SK-N-MC (cell line): ENCODE measurements at places on chromosomes 4 and X.

DNA sequence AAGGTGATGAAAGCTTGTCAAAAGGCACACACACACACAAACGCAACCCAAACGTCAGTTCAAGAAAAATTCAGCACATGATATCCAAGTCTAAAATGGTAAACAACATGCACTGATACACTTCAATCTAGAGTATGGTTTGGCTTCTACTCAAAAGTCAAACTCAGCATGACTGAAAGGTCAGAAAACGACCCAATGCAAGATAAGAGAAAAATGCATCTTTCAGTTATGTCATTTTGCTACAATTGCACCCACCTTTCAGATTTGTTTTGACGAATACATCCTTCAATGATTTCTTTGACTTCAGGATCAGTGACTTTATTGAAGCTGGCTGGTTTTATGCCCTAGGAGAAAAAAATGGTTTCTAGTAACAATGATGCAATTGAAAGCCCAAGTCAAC is 56.3 kb downstream of the WNK3 start:
- DNase-seq, result no peak

DNA sequence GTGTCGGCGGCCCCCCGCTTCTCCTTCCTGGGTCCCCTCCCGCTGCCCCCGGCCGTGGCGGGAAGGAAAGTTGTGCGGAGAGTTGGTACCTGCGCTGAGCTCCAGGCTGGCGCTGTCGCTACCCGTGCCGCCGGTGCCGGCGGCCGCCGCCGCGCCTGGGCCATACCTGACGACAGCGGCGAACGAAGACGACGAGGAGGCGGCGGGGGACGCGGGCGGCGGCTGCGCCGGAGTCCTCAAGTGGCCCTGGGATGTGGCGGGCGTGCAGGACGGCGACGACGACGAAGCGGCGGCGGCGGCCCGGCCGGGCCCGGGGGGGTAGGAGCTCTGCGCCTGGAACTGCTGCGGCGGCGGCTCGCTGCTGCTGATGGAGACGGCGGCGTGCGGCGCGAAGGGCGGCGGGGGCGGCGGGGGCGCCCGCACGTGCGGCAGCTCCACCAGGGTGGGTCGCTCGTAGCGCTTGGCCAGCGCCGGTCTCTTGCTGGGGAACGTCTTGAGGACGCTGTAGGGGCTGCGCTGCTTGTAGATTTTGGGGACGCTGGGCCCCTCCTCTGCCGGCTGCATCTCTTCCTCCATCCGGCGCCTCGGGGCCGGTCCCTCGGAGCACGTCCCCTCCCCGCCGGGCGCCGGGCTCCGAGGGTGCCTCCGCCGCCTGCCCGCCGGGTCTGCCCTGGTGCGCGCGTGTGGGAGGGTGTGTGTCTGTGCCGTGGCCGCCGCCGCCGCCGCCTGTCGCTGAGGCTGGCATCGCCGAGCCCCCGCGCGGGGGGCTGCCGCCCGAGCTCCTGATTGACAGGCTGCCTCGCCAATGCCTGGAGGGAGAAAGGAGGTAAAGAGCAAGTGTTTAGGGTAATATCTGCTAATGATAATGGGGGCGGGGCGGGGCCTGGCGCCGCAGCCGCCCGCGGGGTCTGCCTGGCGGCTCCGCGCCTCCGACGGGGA is 618 bp downstream of the BEND4 start:
- no peak for DNase-seq

DNA sequence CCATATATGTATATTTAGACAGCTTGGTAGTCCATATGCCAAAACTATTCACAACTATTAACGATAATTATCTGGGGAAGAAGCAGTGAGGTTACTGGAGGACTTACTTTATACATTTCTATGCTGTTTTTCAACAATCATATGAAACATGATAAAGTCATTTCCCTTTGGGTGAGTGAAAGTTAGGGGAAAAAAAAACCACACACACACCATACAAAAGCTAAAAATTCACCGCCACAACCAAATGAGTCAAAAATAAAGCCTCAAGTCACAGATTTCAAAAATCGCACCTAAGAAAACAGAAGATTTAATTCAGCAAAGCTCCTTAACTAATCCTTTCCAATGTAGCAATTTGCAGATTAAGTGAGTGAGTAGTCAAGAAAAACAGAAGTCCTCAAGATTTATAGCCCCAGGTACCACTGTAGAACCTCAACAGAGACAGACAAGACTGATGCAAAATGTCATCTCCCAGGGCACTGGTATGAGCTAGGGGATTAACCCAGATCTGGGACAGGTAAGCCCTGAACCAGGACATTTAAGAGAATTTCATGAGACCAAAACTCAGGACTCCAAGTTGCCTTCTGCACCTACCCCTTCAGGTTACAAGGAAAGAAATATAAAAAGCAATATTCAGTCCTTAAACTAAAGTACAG is 35.1 kb downstream of the SYTL4 start:
- DNase-seq, result no peak

- DNase-seq, result no peak
Measured at GRCh38 chr4:121190389-121190788, 26.3 kb upstream of the TNIP3 start.

GRCh38 chr4:10740891-10741620 is 56.5 kb upstream of the CLNK start:
- DNase-seq, result no peak

DNA sequence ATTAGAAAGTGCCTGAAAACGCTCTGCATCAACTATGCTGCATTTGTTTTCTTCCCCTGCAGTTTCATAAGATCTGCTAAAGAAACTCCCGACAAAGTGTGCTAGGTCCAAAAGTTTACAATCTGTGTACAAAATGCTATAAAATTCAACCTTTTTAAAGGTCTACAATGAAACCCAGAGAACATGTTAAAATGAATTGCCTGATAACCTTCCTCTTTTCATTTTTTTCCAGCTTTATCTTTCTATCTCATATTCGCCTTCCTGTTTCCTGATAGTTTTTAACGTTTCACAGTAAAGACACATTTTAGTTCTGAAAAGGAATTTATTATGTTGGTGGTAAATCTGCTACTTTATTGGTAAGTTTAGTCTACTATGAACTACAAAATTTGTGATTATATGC is 9.5 kb upstream of the HPGDS start:
- no peak for DNase-seq

- no peak for DNase-seq
Measured at GRCh38 chr4:19728773-19729172, 522.9 kb upstream of the SLIT2 start.

- no peak for DNase-seq
Measured at GRCh38 chr4:6731318-6731675, 15.3 kb downstream of the BLOC1S4 start.

DNA sequence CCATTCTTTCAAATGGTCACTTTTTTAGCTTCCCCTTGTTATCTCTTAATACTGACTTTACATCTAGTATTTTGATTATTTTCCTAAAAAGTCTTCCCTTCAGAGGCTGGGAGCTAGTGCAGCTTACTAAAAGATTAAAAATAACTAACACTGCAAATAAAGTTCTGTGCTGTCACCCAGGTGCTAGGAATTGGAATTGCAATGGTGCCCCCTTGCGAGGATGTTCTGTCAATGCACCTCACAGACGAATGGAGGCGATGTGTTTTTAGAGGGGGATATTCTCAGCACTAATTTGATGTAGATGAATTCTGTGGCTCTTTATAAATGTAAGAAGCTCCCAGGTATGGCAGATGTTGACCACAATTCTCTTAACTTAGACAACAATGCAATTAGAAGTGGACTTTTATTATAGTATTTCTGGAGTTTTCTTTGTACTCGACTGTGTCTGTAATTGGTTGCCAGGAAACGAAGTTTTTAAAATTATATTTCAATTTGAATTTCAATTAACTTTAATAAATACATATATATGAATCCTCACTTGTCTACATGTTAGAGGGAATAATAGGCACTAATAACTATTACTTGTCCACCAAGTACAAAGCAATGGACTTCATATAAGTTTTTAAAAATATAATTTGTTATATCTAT is 22.0 kb upstream of the SMIM31 start:
- peak; percentile 89 for DNase-seq

DNA sequence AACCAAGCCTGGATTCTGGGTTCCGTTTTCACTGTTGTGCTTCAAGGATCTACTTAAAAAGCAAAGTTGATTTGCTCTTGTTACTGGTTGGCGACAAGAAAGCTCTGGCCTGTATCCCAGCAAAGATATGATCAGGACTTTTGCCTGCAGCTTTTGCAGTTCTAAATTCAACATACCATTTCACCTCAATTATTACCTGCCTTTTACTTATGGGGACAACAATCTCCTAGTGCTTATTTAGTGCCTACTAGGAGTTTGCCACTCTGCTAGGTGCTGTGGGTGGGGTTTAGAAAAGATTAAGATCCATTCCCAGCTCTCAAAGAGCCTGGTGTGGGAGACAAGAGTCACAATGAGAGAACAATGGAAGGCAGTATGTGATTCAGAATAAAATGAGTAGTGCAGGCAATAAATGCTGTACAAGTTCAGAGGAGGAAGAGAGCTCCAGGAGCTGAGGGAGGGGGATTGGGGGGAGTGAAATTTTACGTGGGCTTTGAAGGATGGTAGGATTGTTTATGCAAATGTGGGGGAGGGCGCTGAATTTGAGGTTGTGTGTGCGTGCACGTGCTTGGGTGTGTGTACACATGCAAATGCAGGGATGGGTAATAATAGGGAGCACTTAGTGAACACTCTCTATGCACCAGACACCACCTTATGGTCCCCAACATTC is 5.0 kb upstream of the TMEM164 start:
- no peak for DNase-seq

DNA sequence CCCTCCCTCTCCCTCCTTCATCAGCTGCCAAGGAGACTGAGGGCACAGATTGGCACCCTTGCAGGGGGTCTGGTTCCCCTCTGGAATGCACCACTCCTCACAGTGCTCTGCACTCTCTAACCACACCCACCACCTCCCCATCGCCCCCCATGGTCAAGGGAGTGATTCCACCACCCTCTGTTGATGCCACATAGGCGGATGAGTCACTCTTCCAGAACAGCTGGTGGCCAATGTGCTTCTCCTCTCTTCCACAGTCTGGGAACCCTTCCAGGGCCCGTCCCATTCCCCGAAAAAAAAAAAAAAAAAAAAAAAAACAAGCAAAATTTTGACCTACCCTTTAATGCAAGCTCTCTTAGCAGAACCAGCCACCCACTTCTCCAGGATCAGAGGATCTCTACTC is 341.3 kb upstream of the KLF3 start:
- DNase-seq, result no peak

GRCh38 chrX:114985967-114986592 is 31.3 kb downstream of the IL13RA2 start:
- DNase-seq, result no peak

DNA sequence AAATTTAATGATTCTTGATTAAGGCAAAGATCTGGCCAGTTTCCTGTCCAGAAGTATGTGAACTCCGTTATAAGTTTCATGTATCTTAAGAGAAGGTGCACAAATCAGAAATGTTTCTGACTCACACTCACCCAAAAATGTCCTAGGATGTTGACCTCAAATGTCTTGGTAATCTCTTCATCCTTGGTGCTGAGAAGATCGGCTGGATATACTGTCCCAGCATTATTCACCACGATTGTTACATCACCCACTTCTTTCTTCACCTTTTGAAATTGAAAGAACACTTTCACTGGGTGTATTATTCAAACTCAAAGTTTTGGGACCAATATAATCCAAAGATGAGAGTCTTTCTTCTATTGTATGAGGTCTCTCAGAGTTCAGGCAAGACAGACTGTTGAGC is 5.7 kb downstream of the HSD17B13 start:
- no peak for DNase-seq

DNA sequence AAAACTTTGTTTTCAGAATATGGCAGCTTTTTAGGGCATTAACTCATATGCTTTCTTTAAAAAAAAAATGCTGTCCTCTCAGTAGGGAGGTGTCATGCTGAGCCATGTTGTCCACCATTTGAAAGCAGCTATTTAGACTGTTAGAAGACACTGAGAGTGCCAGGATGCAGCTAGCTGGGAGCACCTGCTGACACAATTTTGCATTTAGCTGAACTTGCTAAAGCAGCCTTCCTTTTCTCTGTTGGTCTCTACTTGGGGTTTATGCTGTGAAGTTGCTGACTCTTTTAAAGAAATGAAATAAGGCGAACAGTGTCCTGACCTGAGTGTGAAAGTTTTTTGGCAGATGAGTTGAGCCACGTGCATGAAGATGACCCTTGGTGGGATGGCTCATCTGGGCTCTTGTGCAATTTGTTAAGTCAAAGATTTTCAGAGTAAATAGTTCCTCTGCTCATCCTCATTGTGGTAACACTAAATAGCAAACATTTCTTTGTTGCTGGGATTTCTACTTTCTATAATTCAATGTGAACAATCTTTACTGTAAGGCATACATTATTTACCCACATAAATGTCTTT is 64.5 kb downstream of the CDS1 start:
- DNase-seq, result no peak

DNA sequence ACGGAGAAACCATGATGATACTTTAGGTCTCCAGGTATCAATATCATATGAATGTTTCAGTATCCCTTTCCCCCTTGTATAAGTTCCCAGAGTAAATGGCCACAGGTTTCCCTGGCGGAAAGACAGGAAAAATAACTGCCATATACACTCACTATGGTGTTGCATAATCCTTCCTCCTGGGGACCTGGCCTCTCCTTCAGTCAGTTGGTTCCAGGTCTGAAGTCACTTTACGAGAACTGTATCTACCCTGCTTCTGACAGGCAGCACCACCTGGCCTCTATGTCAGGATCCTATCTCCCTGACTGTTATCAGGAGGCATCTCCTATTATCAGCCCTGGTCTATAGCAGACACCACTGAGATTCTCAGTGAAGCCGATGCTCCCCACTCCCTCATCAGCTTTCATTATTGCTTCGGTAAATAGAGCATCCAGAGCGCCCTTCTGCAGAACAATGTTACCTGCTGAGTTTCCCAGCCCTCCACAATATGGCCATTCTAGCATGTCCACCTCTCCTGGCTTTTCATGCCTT is 22.6 kb downstream of the HAUS3 start:
- no peak for DNase-seq

- no peak for DNase-seq
Measured at GRCh38 chrX:41655631-41656030, 33.1 kb upstream of the GPR34 start.

DNA sequence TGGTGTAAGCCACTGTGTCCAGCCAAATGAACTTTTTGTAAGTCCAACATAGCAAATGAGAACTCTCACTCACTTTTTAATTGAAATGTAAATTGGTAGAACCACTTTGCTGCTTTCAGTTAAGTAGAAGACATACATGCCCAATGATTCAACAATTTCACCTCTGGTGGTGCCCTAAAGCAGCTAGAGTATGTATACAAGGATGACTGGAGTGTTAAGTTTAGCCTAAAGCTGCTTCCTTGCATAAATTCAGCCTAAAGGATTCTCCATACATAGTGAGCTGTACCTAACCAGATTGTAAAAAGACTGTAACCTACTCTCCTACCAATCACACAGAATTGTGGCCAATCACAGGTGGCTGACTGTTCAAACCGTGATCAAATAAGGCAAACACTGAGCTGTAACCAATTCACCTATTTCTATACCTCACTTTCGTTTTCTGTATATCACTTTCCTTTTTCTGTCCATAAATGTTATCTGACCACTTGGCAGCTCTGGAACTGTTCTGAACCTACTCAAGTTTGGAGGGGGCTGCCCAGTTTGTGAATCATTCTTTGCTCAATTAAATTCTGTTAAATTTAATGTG is 39.9 kb downstream of the PDS5A start:
- DNase-seq, result no peak

- DNase-seq, result no peak
Measured at GRCh38 chr4:185352741-185353140, 43.0 kb downstream of the LRP2BP start.

- no peak for DNase-seq
Measured at GRCh38 chr4:123876143-123876542, 479.5 kb downstream of the SPRY1 start.
